ENCODE measurements at places on chromosomes 7 and 10. TPM values are rescaled to one million over a fixed set of nuclear protein-coding genes. Genes with fewer than 3 reads are reported as not detected.

Gene SP4
- polyA plus RNA-seq = 12.6 TPM

Gene CABCOCO1
- not detected for polyA plus RNA-seq

Gene TMEM140
- 24.1 TPM for polyA plus RNA-seq

Gene C10orf90
- polyA plus RNA-seq = not detected

Gene FAM237B
- not detected for polyA plus RNA-seq

Measured in naive B cell (primary cell).